ENCODE measurements at places on chromosomes 1 and 21.

- no peak for DNase-seq
Measured at GRCh38 chr1:154906621-154907081, 29.9 kb downstream of the PMVK start.

- DNase-seq, result no peak
Measured at GRCh38 chr1:86826856-86827255, 87.1 kb downstream of the SELENOF start.

- DNase-seq, result no peak
Measured at GRCh38 chr1:115225993-115226685, 111.9 kb downstream of the NGF start.

- no peak for DNase-seq
Measured at GRCh38 chr1:37692834-37693175, 489 bp downstream of the CDCA8 start.

DNA sequence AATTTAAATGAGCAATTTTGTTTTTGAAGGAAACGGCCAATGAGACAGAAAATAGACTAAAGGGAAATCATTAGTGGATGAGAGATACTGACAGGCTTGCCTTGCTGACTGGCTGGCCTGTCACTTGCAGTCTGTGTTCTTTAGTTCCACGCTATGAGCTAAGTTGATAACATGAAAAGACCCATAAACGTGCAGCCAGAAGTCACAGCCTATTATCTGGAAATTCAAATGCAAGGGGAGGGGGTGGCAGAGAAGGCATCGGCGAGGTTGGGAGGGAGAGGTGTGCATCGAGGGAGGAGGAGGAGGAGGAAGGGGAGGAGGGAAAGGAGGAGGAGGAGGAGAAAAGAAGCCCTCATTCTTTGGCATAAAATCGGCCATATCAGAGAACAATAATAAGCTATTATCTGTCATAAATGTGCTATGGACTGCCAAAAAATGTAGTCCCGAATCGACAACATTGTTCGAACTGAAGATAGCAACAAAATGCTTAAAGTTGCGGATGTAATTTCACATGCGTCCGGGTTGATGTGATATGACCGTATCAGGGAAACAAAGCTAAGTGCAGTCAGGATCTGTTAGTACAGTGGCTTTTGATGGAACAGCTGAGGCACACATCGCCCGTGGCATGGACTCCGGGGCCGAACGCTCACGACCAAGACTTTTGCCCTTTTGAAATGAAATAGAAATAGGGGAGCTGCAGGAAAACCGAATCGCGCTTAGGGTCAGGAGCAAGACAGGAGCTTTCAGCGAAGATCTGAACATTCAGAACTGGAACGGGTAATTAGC, 11.6 kb upstream of the BARHL2 start:
- no peak for DNase-seq

GRCh38 chr1:63634471-63634870, 41.3 kb downstream of the PGM1 start:
- DNase-seq, result no peak

DNA sequence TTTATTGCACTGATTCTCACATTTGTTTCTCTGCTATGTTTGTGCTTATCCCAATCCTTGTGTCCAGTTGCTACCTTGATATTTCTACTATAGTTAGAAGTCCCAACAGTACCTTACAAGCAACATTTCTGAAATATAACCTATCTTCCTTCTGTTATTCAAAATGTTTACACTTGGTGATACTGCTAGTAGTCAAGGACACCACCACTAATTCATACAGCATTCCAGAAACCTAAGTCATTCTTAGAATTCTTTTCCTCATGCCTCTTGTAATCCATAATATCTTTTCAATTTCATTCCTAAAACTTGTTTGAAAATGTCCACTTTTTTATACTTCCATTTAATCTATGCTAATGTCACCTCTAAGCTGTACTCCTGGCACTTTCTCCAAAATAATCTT, 2132.1 kb downstream of the NCAM2 start:
- no peak for DNase-seq

DNA sequence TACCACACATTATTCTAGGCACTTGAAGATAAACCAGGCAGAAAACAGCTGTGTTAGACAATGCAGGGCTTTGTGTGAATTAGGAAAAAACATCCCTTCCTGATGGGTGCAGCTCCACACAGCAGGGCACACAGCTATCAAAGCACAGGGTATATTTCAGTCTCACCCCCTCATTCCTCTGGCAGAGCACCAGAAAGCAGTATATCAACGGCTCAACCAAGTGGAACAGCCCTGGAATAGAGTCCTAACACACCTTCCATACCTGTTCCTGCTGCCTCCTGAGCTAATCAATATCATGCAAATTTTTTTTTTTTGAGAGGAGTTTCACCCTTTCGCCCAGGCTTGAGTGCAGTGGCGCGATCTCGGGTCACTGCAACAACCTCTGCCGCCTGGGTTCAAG, 32.1 kb downstream of the LYST start:
- DNase-seq, result no peak

GRCh38 chr1:27993241-27993640, 33.5 kb downstream of the XKR8 start:
- no peak for DNase-seq

DNA sequence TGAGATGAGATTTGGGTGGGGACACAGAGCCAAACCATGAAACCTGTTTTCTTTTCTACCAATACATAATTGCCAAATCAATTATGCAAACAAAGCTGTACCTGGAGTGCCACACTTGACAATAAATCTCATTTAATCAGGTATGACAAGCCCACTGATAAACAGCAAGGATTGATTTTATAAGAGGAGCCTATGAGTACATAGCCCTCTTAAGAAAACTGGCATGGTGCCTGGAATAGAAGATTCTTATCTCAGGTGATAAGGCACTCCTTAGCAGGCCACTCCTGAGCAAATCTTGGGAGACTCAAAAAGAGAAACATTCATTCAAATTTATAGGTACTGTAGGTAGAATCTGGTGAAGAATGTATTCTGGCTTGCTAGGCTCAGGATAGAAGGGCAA, 28.6 kb upstream of the PDE4B start:
- no peak for DNase-seq

GRCh38 chr1:118925651-118926050, 62.5 kb downstream of the TBX15 start:
- no peak for DNase-seq

DNA sequence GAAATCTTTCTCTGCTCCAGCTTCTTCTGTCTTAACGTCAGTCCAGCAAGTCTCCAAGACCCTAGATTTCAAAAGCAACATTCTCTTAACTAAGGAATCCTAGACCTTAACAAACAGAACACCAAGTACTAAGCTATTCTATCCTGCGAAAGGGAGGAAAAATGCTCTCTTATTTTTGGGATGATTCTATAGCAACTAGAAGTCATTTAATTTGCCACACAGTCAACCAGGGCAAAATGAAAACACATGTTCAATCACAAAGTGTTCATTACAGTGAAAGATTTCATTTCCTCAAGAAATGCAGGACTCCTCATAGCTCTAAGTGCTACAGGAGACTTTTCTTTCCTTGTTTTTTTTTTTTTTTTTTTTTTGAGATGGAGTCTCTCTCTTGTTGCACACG, 36.2 kb upstream of the DOCK7 start:
- no peak for DNase-seq

- no peak for DNase-seq
Measured at GRCh38 chr1:23925279-23925678, 12.1 kb upstream of the CNR2 start.

DNA sequence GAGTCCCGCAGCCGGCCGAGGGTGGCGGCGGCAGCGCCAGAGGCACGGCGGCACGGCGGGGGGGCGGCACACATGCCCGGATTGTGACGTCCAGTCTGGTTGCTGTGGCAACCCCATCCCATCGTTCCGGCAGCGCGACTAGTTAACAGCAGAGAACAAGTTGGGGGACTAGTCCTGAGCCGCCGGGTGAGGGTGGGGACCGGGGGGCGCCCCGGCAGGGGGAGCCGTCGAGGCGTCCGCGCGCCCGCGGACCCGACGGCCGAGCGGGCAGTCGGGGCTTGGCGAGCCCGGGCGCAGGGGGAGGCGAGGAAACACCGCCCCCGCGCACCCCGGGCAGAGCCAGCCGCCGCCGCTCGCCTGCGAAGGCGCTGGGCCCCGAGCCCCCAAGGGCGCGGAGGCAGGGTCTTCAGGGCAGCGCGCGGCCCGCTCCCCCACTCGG, at the start of gene CHD5:
TSS of gene CHD5 (minus strand) at position 54 of the 439 bp plus-strand sequence. CDS start 298 bp downstream, outside the sequence.
- no peak for DNase-seq

GRCh38 chr1:20848162-20848561, 61.1 kb upstream of the HP1BP3 start:
- DNase-seq, result no peak

- no peak for DNase-seq
Measured at GRCh38 chr1:178916448-178917174, 45.7 kb upstream of the ANGPTL1 start.

- no peak for DNase-seq
Measured at GRCh38 chr1:242132121-242132817, 133.4 kb upstream of the MAP1LC3C start.

DNA sequence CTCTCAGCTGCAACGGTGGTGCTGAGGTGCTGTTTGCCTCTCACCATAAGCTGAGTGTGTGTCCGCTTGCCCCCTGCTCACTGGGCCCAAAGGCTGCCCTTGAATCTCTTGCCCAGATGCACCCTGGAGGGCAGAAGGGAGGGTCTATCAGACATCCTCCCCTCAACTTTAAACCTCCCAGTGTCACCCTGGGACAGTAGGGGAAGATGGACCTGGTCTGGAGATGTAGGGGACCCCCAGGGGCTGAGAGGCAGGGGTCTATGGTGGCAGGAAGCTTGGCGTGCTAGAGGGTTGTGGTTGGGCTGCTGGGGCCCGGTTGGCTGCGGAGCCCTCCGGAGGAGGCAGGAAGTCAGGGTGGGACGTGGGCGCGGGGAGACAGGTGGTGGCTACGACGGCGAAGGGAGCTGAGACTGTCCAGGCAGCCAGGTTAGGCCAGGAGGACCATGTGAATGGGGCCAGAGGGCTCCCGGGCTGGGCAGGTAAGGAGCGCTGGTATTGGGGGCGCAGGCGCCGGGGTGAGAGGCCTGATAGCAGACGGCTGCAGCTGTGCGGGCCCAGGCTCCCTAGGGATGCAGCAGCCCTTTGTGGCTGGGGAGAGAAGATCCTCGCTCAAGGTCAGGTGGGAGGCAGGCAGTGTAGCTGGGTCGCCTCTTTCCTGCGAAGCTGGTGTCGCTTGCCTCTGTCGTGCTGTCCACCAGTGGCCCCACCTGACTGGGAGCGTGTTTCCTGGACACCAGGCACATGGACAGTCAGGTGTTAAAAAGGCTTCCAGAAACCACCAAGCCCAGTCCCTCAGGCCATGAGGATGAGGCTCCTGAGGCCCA, at the start of gene LCK:
TSS of gene LCK (plus strand) at position 373 of the 824 bp plus-strand sequence. CDS start 23,065 bp downstream, outside the sequence.
- DNase-seq, result no peak

DNA sequence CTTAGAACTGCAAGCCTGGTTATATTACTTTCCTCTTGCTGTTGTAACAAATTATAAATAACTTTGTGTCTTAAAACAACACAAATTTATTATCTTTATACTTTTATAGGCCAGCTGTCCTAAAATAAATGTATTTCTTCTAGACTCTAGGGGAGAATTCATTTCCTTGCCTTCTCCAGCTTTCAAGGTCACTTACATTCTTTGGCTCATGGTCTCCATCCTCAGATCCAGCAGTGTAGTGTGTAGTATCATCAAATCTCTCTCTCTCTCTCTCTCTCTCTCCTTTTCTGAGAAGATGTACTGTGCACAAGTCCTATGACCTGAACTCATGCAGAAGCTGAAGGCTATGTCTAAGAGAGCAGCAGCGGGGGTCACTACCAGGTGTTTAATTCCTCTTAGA, 1510.6 kb downstream of the MRPL39 start:
- DNase-seq, result no peak

DNA sequence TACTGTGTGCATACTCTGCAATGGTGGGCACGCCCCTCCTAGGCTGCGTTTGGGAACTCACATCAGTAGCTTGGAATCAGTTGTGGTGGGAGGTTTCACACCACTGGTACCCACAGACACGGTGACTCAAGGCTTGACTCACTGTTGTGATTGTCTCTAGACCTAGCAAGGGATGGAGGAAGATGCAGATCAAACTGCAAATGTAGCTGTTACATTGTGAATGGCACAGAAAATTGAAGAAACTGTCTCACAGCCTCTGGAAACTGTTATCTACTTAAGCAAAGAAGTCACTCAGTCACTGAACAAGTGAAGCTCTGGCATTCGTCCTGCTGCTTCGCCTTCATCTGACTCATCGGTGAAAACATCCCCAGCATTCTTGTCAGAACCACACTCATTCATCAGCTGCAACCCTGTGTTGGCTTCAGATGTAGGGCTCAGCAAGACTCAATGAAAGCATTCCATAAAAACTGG, 59.5 kb downstream of the POFUT2 start:
- DNase-seq, result no peak

DNA sequence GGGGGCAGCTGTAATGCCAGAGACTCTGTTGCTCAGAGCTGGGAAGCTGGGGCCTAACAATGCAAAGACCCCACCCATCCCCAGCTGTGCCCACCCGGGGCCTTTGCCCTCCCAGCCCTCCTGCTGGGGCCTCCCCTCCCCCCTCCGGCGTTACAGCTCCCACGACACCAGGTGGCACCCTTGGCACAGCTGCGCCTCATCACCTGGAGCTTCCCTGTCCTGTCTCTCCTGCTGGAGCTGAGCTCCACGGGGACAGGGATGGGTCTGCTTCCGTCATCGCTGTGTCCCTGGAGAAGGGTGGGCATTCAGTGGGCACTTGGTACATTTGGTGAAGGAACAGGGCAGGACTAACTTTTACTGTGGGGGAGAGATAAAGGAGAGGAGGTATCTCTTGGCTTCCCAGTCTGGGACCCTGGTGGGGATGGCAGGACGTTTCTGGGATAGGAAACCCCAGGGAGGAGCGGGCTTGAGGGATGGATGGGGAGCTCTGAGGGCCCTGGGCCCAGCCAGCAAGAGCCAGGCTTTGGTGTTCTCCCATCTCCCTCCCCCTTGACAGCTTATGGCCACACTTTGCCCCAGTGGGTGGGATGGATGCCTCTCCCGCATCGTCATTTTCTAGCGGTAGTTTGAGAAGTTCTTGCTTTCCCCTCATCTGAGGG, 453.2 kb downstream of the PTPRU start:
- no peak for DNase-seq

DNA sequence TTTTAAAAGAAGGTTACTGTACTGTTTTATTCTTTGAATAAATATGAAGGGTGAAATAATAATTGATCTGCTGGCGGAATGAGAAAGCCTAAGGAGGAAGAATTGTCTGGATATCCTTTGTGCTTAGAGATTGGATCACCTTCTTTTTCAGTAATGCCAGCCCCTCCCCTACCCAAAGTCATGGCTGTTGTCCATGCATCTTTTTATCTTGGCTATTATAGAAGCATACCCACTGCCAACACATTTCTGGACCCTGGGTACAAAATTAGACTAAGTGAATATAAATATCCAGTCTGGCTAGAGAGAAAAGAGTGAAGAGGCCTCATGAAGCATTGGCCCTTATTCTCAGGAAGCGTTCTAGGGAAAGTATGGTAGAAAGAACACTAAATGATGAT, 28.1 kb downstream of the AK4 start:
- no peak for DNase-seq
